ENCODE measurements at places on chromosomes 2 and 18.

- no peak for DNase-seq
These were observed 133.9 kb downstream of the OSR1 start for GRCh38 chr2:19224486-19224885.

DNA sequence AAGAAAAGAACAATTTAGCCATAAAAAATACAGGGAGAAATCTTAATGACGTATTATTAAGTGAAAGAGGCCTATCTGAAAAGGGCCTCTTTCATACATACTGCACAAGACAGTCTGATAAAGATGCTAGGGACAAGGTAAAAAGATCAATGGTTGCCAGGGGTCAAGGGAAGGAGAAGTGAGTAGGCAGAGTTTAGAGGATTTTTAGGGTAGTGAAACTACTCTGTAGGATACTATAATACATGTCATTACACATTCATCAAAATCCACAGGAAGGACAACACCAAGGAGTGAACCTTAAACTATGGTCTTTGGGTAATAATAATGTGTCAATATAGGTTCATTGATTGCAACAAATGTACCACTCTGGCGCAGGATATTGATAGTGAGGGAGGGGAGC is 289.3 kb downstream of the FSIP2 start:
- no peak for DNase-seq

GRCh38 chr2:28444956-28445355 is 50.9 kb upstream of the PLB1 start:
- DNase-seq, result no peak

- DNase-seq, result peak; percentile 57
These were observed at the start of gene SIX3 for GRCh38 chr2:44941551-44942234. Gene SIX3, plus strand, starts transcription at chr2:44941702. Its CDS starts 403 bp downstream, at chr2:44942105.

DNA sequence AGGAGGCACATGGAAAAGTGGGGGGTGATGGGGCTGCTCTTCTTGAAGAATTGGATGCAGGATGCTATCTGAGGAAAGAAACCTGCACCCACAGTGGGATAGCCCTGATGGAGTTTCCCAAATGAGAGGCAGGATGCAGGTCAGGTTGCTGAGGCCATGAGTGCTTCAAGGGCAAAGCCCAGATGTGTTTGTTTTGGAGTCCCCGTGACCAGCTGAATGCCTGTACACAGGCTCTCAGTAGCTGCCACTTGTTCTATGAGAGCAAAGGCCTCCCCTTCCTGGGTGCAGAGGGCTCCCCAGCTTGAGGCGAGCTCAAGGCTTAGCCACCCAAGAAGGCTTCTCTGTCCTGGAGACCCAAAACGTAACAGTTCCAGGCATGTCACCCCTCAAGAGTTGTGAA is 192.7 kb downstream of the SEPTIN10 start:
- no peak for DNase-seq

All from 8988T (cell line).